Activated gamma-delta T cell treated with Interleukin-2 at 50 U/mL for 16 hours (primary cell): ENCODE measurements at places on chromosomes 1 and 21.

- DNase-seq: peak; percentile 68
Measured at GRCh38 chr1:198935306-198935921, 296.6 kb downstream of the PTPRC start.

DNA sequence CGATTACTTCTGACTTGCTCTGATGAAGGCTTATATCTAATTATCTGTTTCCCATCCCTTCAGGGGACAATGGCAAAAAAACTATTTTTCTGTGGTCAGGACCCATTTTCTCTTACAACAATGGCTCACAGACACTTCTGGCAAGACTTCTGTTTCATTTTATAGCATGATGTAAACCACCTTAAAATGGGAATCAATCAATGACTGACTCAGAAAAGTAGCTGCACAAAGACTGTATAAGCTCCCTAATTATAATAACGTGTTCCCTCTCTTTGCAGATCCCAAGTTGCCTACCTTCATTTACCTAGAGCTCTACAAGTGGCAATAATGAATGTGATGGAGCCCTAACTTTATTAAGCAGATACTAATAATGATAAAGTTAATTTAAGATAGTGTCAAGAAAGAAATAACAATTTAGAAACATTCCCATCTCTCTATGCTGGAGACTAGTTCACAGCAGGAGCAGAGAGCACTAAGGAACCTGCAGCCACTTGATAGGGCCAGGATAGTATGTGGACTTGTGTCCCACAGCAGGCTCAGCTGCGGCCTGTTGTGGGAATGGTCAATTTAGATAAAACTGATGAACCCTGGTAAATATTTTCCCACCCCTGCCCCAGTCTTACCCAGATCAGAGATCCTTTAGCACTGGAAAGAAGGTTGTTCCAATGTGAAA, 538 bp downstream of the GBP2 start:
- no peak for DNase-seq

GRCh38 chr1:214384373-214385079, 103.6 kb downstream of the SMYD2 start:
- no peak for DNase-seq

- DNase-seq: no peak
Measured at GRCh38 chr1:204359131-204359473, 627 bp downstream of the PLEKHA6 start.

DNA sequence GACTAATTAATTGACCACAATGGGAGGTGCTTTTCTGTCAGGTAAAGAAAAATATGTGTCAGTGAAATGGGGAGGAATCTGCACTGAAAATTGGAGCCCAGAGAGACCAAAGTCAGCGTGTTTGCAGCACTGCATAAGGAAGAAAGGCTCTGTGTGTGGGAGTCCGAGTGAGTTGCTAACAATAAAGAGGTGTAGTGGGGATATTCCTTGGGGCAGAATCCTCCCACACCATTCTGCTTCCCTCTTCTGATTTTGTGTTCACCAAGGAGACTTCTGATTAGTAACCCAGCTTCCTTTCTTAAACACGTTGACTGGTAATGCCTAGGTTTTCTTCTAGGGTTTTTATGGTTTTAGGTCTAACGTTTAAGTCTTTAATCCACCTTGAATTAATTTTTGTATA, 240.5 kb downstream of the RPS6KC1 start:
- DNase-seq: no peak

DNA sequence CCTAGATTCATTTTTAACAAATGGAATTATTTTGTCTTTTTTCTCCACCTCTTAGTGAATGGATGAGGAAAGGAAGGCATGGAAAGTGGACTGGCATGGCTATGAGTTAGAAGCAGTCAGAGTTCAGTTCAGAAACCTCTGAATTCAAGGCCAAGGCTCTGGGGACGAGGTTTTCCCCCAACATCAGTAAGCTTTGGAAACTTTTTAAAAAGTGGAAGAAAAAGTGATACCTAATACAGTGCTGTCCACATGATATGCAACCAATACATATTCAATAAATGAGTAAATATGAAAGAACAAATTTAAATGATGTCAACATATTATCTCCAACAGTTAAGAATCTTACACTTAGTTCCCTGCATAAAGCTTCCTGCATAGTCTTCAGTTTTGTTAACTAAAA, 204.7 kb downstream of the HLX start:
- DNase-seq: no peak

DNA sequence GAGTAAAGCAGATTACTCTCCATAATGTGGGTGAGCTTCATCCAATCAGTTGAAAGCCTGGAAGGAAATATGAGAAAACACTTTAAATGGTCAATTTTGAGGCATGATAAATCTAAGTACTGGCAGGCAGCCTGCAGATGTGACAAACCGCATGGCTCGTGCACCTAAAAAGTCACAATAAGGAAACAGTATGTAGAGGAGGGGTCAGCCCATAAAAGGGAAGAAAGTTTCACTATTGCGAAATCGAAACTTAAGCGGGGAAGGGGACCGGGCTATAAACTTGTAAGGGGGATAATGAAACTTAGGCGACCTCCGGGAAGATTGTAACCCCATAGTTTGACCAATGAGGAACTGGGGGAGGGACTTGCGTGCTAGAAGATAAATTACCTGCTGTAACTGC, 109.8 kb downstream of the PLPPR4 start:
- no peak for DNase-seq

DNA sequence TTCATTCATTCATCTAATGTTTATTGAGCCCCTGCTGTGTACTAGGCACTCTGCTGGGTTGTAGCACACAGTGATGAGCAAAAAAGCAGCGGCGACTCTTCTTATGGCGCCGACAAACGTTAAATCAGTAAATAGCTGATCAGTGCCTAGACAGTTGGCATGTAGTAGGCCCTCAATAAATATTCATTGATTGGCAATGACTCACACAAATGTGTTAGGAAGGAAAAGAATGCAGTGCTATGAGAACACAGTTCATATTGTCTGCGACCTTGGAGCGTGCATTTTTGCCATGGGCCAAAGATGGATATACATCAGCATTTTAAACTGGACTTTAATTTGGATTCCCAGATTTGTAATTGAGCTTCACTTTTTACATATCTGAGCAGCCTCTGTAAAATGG, 52.0 kb downstream of the PRDM2 start:
- no peak for DNase-seq

GRCh38 chr1:81702903-81703302, 97.8 kb upstream of the ADGRL2 start:
- DNase-seq: no peak

GRCh38 chr1:231778009-231778719, 151.6 kb downstream of the DISC1 start:
- no peak for DNase-seq

GRCh38 chr1:12511516-12512468, 106.2 kb downstream of the DHRS3 start:
- DNase-seq: no peak

DNA sequence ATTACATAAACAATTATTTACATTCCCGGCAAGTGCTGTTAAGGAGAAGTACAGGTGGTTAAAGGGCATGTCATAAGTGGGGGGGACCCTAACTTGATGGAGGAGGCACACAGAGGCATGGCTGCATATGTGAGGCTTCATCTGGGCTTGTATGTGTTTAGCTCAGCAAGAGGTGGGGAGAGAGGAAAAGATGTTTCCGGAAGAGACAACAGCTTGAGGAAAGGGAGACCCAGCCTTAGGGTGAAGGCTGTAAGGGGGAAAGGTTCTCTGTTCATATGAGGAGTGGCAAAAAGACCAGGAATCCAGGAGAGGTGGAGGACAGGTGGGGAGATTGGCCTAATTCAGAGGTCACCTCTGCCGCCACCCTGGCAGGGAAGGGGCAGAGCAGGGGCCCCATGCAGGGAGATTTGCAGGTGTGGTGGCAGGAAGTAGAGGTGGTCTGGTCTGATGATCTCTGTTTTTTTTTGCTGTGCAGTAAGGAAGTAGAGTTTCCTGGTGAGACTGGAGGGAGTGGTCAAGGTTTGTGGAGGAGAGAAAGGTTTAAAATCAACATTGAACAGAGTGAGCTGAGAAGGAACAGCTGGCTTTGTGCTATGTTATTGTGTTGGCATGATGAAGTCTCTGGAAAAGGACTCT, 9.0 kb downstream of the TRAF5 start:
- no peak for DNase-seq

- no peak for DNase-seq
Measured at GRCh38 chr1:43308635-43309404, 8.0 kb downstream of the TIE1 start.

DNA sequence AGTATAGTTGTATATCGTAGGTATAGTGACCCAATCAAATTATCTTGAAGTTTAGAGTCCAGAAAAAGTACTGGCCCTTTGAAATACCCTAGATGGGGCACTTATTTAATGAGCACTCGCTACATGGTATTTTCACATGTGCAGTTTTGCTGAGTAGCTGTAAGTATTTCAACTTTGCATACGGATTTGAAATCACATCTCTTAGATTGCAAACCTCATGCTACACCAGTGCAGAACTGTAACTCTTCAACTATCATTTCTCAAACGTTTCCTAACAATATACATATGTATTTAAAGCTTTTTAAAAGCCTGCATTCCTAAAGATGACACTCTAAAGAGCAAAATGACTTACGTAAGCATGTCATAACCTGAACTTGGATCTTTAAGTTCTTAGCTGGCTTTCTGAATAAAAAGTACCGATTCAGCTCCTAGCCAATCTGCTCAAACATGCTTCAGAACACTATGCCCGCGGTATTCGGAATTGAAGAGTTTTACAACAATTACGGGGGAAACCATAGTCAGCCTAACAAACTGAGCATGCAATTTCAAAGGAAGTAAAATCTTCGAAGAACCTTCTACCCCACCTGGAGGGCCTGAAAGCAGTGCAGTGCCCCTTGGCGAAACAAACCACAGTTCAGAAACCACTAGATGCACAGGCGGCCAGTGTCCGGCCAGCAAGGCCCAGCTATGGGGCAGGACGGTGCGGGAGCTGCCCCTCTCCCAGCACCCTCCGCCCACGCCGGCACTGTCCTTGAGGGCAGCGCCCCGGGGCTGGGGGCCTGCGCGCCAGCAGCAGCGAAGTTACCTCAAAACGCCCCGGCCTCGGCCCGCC, 863 bp downstream of the FH start:
- DNase-seq: no peak

DNA sequence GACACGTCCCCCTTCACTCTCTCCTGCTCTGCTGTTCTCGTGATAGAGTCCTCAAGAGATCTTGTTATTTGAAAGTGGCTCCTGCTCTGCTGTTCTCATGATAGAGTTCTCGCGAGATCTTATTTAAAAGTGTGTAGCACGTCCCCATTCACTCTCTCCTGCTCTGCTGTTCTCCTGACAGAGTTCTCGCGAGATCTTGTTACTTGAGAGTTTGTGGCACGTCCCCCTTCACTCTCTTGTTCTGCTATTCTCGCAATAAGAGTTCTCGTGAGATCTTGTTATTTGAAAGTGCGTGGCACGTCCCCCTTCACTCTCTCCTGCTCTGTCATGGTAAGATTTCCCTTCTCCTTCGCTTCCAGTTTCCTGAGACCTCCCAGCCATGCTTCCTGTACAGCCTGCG, 47.9 kb downstream of the SMYD3 start:
- DNase-seq: no peak

GRCh38 chr1:176693697-176694329, 230.8 kb downstream of the PAPPA2 start:
- DNase-seq: no peak

DNA sequence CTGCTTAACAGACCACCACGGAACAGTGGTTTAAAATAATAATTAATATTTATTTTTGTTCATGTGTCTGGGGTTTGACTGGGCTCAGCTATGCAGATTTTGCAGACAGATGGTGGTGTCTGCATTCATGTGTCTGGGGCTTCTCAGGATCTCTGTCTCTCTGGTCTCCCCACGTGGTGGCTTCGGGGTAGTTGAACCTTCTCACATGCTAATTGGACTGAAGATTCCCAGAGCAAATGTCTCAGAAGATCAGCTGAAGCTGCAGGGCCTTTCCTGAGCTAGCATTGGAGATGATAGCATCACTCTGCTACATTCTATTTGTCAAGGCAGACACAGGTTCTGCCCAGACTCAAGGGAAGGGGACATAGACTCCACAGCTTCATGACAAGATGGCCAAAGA, 109.1 kb upstream of the DNAH14 start:
- DNase-seq: no peak
